ENCODE measurements at places on chromosomes 6 and 20.

DNA sequence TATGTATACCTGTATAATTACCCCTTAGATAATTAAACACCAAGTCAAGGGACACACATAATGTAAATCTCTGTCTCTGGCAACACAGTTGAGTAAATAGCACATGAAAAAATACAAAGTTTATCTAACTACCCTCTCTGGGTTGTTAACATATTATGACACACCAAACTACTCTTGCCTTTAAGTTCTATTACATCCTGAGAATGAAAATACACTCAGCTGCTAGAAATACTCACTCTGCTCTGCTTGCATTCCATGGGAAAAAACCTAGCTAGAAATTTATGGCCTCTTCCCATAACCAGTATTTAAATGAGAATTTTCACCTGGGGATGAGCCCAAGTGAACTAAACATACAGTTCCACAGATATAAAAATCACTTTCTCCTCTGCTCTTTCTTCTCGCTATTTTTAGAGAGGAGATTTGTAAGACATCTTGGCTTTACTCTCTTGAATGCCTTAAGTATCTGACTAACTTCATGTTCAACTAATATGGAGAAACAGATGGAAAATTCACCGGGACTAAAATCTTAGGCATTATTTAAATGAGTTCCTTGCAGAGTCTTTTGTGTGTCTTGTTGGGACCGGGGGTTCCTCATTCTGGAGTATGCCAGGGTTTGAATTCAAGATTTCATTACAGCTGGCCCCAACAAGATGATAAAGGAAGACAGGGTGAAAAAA, 140.9 kb downstream of the GJA10 start:
- DNase-seq = no peak

GRCh38 chr20:63939061-63939935, 16.9 kb downstream of the UCKL1 start:
- DNase-seq = no peak

GRCh38 chr20:52975029-52975732, 3.0 kb downstream of the TSHZ2 start:
- peak; percentile 34 for DNase-seq

- DNase-seq = no peak
Observed at GRCh38 chr6:110392727-110393126, 22.6 kb downstream of the DDO start.

DNA sequence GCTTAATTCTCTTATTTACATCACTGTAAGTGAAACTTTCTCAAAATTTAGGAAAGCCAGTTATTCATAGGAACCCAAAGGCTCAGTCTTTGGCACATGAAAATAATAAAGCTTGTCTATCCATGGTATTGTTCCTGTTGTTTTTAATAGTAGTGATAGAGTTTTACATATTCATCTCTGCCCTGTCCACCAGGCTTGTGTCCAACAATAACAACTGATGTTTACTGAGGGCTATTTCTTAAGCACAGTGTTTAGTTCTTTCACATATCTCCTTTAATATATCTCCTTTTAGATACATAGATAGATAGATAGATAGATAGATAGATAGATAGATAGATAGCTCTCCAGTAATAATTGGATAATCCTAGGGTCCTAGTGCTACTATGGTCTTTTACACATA, 34.2 kb downstream of the FOXQ1 start:
- no peak for DNase-seq

GRCh38 chr6:72424476-72424875, 197.4 kb upstream of the KCNQ5 start:
- DNase-seq = no peak

DNA sequence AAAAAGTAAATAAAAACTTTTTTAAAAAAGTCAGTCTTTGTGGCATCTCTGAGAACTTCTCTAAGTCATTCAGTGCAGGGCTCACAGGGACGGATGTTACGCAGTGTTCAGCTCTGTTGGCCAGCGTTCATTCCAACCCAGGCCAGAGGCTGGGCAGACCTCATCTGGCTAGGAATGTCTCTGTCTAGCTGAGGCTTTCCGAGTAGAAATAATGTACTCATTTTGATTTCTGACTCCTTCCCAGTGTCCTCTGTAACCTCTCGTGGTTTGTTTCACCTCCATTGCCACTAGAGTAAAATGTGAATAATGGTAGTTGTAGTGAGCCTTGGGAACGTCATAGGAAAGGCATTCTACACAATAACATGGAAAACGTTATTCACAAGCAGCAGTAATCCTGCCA, 135.1 kb downstream of the TMEM242 start:
- peak; percentile 46 for DNase-seq

DNA sequence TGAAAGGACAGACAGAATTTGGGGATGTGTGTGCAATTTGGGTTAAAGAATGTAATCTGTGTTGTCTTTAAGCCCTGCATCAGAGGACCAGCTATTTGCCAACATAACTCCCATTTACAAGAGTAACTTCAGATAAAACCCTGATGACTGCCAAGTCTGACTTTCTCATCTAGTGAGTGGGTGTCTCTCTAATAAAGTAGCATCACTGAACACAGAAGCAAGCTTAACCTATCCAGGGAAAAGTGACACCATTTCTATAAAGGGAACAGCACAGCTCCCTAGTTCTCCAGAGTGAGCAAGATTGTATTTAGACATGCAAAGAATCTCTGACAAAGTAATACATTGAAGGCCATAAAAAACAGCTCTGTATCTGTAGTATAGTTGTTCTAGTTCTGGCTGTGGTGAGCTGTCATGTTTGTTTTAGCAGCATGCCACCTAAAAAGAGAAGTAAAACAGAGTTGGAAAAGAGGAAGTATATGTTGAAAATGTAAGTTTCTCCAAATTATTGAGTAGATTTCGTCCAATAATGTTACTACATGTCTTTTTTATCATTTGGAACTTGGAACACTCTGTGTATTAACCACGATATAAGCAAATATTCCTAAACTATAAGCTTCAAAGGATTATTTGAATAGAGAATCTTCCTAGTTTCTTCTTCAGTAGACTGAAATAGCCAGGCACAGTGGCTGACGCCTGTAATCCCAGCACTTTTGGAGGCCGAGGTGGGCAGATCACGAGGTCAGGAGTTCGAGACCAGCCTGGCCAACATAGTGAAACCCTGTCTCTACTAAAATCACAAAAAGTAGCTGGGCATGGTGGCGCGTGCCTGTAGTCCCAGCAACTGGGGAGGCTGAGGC, 8.8 kb upstream of the PIM1 start:
- DNase-seq = peak; percentile 77

- DNase-seq = no peak
Observed at GRCh38 chr20:14826543-14827313, 489.3 kb upstream of the FLRT3 start.

DNA sequence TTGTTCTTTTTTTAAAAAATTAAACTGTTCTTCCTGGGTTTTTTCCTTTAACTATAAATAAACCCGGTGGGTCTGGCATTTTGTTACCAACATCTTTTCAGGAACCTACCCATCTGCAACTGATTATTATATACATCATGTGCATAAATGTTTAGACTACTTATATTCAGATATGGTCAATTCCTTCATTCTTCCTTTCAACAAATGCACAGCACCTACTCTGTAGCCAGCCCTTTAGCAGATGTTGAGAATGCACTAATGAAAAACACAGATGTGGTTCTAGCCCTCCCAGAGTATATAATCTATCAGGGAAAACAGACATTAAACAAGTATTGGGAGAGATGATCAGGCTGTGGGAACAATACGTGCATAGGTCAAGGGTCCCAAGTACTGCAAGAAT, 237.1 kb downstream of the UST start:
- no peak for DNase-seq

DNA sequence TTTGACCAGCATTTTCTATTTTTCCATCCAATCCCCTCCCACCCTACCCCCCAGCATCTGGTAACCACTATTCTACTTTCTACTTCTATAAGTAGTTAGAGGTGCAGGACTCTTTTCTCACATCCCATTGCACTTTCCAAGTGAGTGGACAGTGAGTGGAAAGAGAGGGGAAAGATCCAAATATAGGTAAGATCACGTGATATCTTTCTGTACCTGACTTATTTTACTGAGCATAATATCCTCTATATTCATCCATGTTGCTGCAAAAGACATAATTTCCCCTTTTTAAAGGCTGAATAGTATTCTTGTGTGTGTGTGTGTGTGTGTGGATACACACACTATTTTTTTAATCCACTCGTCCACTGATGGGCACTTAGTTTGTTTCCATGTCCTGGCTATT, 18.1 kb downstream of the RBM24 start:
- no peak for DNase-seq

DNA sequence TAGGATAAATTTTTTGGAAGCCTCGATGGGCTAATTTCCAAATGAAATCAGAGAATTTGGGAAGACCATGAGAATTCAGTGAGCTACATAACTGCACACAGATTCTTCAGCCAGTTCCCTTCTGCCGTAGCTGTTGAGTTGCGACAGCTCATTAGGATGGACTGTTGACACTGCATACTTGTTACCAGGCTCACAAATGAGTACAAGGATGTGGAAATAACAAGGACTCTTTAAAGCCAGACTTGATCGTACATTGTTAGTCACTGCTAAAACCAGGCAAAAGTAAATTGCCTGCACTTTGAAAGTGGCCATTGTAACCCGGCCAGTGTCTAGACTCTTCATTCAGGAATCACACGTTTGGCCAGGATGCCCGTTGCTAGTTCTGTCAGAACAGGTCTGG, 37.0 kb downstream of the NDUFAF5 start:
- peak; percentile 61 for DNase-seq

DNA sequence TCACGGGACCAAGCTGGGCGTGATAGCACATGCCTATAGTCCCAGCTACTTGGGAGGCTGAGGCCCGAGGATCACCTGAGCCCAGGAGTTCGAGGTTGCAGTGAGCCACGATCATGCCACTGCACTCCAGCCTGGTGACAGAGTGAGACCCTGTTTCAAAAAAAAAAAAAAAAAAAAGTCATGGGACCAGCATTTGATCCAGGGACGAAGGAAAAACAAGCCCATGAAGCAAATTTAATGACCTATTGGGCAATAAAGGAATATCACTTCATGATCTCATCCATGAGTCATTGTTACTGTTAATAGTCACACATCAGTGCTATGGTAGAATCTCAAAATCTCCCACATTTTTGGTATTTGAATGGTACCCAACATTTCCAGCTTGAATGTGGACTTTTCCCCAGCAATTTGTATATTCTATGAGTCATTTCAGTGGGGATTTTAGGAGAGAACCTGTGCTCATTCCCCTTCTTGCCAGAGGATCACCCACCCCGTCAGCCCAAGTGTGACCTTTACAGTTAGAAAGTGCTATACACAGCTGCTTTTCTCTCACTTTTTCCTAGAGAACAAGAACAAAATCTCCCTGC, 8.5 kb upstream of the SOD2 start:
- peak; percentile 98 for DNase-seq

DNA sequence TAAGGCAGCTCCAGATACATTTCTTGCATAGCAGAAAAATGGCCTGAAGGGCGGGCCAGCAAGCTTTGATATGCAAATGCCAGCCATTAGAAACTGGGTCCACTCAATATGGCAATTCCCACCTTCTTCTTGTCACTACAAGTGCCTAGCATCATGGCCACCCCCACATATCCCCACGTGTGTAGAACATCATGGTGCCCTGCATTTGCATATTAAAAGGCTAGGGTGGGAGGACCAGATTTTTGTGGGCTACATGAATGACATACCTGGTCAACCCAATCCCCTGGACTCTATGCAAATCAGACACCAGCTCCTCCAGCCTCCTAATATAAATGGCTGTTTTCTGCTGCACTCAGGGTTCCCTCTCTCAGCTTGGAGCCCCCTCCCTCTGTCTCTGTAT, 31.7 kb downstream of the PLN start:
- no peak for DNase-seq

DNA sequence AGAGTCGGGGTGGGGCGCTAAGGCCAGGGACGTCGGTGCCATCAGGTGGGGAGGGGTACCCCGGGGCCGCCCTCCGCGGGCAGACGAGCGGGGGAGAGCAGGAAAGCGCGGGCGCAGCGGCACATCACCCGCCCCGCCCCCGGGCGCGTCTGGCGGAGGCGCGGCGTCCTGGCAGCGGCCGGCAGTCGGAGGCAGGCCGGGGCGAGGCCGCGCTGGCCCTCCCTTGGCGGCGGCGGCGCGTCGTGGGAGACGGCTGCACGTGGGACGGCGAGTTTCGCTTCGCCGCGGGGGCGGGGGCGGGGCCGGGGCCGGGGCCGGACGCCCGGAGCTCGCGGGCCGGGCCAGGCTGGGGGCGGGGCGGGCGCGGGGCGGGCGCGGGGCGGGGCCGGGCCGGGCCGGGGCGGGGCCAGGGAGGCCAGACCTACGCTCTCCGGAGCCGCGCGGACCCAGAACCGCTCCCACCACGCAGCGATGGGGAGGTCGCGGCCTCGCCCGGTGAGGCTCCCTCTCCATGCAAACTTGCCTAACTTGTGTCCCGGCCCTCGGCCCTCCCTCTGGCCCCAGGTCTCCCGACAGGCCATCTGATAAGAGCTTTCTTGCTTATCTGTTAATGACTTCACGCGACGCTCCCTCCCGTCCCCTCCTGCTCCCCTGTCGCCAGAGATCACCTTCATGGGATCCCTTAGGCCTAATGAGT, 12.5 kb downstream of the ITPR3 start:
- DNase-seq = peak; percentile 56

GRCh38 chr6:167154291-167154690, 3.5 kb downstream of the GPR31 start:
- no peak for DNase-seq

DNA sequence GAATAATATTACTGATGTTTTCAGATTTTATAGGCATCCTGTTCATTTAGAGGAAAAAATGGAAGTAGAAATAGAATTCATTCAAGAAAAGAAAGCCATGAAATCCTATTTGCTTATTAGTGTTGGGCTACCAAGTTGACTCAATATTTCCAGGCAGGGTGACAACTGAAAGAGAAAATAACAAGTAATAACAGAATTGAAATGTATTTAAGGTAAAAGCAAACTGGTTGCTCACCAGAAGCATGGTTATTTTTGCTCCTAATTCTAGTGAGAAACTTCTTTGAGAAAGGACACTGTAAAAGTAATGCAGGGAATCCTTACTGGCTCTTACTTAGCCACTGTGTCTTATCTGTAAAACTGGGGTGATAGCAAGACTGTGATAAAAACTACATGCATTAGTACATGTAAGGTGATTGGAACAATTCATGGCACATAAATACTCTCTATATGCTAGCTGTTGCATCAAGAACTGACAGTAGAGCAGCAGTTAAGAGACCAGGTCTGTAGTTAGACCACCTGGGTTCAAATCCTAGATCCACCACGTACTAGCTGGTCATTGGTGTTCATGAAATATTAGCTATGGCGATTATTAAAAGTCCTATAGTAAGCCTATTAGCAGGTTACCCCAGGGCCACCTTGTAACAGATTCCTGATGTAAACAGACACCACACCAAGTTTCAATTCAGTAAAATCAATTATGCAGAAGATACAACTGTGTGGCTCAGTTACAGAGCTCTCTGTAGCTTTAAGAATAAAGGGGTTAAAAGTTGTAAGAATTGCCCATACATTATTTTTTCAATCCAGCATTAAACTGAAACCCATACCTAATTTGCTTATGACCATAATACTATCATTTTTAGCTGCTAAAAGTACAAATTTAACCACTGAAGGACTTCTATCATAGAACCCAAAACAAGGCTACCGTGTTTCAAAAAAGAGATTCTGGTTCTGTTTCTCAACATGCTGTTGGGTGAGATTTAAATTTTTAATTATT, 159.2 kb upstream of the COL21A1 start:
- DNase-seq = no peak

Data from fibroblast of mammary gland (primary cell).